Transverse colon (tissue), 4 donors: ENCODE measurements at places on chromosomes 11 and 22.

DNA sequence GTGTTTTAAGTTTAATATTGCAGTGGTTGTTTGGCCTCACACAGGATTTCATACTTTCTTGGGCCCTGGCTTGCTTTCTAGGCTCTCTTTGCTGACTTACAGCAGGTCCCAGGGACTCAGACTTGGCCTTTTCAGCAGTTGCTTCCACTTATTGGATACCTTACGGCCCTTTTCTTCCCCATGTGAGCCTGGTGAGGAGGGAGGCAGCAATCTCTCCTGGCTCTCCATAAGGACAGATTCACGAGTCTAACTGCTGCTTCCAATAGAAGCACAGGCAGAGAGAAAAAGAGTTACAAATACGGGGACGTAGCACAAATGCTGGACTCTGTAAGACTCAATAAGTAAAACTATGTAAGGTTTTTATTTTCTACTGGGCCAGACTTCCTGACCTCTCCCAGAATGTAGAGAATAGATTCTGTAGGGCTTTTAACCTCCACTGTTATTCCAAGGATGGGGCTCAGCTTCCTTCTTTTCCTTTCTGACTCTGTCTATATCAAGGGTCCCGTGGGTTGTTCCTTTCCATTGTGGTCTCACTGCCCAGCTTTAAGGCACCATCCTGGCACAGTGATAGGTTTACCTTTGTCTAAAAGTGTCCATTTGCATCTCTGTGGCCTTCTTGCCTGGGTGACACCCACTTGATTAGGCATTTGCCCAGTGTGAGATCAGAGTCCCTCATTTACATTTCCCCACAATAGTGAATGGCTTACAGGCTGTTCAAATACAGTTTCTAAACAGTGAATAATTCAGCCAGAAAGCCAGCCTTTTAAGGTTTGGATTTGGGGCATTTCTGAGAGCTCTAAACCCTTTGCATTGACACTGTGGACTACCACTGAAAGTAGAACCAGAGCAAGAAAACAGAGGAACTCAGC is 92.8 kb downstream of the RASSF10 start:
- no peak for DNase-seq

DNA sequence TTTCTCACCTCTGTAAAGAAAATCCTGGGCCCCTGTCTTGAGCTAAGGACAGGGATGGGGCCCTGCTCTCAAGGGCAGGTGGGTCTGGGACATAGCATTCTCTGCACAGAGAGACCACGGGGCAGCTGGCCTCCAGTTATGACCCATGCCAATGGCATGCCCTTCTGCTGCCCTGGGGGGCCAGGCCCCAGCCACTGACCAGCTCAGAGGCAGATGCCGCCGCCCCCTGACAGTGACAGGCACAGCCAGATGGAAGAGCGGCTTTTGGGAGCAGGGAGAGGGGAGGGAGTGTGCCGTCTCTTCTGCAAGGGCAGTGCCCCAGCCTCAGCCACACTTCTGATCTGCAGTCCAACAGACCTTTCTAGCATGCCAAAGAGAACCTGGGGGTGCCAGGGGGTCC is 114.8 kb upstream of the NAV2 start:
- DNase-seq, result no peak

GRCh38 chr22:22901578-22902218 is 14.1 kb downstream of the IGLL5 start:
- no peak for DNase-seq

DNA sequence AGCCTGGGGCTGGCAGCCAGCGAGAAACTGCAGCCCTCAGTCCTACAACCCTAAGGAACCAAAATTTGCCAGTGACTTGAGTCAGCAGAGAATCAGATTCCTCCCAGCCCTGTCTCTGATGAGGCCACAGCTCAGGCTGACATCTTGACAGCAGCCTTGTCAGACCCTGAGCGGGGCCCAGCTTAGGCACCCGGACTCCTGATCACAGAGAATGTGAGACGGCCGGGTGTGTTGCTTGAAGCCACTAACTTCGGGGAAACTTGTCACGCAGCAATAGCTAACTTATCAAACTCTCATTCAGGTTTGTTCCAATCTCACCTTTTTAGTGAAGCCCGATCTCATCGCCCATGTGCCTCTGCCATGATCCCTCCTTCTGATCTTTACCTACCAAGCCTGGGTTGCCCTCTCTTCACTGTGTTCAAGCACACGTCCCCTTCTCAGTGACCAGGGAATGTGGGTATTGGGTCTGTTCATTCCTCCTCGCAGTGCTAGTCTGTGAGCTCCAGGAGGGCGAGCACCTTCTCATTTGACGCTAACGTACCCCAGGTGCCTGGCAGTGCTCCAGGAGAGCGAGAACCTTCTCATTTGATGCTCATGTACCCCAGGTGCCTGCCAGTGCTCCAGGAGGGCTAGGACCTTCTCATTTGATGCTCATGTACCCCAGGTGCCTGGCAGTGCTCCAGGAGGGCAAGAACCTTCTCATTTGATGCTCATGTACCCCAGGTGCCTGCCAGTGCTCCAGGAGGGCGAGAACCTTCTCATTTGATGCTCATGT is 280.7 kb downstream of the BRD1 start:
- DNase-seq, result no peak

GRCh38 chr22:29116397-29117123 is 43.7 kb downstream of the KREMEN1 start:
- no peak for DNase-seq

DNA sequence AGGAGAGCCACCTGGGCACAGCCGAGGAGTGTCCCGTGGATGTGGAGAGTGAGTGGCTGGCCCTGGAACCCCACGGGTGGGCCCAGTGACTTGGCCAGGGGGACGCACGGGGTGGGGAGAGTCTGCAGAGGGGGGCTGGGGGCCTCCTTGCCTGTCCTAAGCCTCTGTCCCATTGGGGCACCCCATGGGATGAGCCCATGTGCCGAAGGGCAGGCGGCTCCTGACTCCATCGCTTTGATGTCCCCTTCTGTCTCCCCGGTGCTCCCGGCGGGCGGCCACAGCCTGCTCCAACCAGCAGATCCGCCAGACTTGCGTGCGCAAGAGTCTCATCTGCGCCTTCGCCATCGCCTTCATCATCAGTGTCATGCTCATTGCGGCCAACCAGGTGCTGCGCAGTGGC is 9.4 kb downstream of the CABP7 start:
- DNase-seq, result no peak

- no peak for DNase-seq
These were observed 1.3 kb downstream of the ACTN3 start for GRCh38 chr11:66548041-66548440.
